ENCODE measurements at places on chromosomes 11 and 22.

DNA sequence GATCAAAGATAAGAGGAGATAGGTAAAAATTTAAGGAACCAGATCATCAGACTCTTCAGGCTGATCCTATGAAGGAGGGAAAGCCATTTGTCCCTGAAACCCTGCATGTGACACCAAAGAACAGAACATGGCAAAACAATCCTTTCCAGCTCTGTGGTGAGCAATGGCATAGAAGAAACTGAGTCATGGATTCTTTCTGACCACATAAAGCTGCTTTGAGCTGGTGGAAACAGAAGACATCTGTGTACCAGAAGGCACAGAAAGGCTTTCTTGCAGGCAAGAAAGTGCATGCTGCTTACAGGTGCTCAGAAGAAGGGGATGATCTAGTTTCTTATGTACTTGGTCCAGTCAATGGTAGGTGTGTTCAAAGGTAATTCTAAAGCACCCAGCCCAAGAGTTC lies 45.0 kb upstream of the APOA1 start:
- DNase-seq: no peak

GRCh38 chr11:2927121-2927800 lies 2.0 kb downstream of the PHLDA2 start:
- no peak for DNase-seq

- DNase-seq: no peak
Observed at GRCh38 chr11:73275381-73275750, 3.2 kb downstream of the P2RY6 start.

DNA sequence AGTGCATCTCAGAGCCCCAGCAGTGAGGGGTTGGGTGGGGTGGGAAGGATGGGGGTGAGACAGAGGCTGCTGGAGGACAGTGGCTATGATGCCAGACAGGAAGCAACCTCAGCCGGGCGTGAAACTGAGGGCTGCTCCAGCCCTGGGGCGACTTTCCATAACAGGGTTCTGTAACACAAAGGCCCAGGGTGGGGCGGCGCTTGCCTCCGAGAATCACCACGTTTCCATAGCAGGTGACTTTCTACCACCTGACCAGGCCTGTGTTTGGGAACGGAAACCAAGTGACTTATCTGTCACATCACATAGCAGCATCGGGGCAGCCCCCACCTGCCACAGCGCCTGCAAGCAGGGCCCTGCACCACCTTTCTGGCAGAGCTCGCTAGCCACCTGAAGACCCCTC lies 85.8 kb downstream of the TRMU start:
- peak; percentile 26 for DNase-seq

- no peak for DNase-seq
Observed at GRCh38 chr11:10973416-10973815, 115.6 kb upstream of the ZBED5 start.

DNA sequence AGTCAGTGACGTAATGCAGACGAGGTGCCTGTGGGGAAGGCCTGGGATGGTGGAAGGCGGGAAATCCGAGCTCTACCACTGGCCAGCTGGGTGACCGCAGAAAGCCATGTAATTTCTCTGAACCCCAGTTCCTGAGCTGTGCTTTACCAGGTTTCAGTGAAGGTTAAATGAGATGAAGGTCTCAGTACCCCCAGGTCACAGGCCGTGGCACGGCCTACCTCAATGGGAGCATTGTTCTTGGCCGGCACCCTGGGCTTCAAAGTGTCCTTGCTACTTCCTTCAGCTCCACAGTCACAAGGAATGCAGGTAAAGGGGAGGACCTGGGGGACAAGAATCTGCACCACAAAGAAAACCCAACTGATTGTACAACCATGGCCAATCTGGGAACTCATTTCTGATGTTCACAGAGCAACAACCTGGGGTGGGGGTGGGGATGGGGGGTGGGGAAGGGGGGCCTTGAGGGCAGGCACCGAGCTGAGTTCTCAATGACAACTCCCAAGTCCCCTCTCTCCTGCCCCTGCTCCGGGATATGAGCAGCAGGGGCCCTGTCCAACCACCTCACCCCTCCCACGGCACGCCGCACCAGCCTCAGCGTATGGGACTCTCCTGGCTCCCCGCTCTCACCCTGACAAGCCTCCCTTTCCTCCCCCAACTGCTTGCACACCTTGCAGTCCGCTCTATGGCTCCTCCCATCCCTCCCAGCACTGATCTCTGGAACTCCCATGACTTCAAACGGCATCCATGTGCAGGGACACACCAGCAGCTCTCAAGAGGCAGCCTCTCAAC lies 59.1 kb upstream of the ARFGAP3 start:
- no peak for DNase-seq

- no peak for DNase-seq
Observed at GRCh38 chr11:118136801-118137200, 15.8 kb downstream of the SCN4B start.

DNA sequence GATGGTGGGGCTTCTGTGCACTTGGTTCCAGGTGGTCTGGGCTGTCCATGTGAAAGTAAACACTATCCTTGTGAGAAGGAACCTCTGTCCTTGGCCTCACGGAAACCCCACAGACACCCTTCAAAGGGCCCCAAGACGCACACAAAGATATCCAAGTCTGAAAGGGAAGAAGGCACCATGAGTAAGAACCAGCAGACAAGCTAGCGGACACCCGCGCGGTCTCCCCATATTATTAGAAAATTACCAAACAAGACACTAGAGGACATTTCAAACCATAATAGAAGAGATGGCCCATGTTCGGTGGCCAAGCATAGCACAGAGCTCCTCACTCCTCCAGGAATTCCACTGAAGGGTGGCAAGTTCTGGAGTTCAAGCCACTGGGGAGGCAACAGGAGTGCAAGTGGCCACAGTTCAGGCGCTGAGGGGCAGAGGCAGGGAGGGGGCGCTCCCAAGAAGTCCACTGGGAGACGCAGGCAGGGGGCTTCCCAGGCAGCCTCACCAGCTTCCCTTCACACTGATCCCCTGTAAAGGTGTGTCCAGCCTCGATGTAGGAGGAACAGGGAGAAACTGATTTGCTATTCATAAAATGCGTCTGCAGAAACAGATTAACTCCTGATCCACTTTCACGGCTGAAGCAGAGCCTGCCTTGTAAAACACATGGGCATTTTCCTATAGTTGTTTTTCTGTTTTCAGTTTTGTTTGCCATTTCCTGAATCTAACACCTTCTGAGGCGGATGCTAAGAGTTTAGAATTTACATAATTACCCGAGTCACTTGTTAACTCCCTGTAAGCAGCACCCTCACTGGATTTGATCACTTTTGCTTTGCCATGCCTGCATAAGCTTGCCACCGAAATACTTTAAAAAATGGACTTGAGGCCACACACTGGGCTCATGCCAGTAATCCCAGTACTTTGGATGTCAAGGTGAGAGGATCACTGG lies 9.1 kb upstream of the PPARA start:
- no peak for DNase-seq

DNA sequence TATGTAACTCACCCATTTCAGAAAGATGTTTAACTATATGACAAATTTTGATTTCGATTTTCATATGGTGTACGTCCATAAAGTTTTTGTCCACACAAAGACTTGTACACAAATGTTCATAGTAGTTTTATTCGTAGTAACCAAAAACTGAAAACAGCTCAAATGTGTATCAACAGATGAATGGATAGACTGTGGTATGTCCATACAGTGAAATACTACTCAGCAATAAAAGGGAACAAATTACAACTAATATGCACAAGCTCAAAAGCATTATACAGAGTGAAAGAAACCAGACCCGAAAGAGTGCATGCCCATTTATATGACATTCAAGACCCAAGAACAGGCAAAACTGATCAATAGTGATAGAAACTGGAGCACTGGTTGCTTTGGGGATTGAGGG lies 64.0 kb downstream of the MN1 start:
- no peak for DNase-seq

DNA sequence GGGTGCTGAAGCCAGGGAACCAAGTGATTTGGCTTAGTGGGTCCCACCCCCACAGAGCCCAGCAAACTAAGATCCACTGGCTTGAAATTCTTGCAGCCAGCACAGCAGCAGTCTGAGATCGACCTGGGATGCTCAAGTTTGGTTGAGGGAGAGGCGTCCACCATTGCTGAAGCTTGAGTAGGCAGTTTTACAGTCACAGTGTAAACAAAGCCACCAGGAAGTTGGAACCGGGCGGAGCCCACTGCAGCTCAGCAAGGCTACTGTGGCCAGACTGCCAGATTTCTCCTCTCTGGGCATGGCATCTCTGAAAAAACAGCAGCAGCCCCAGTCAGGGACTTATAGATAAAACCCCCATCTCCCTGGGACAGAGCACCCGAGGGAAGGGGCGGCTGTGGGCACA lies 424.1 kb upstream of the TENM4 start:
- DNase-seq: no peak

GRCh38 chr11:78310500-78310909 lies 107.1 kb downstream of the GAB2 start:
- no peak for DNase-seq

DNA sequence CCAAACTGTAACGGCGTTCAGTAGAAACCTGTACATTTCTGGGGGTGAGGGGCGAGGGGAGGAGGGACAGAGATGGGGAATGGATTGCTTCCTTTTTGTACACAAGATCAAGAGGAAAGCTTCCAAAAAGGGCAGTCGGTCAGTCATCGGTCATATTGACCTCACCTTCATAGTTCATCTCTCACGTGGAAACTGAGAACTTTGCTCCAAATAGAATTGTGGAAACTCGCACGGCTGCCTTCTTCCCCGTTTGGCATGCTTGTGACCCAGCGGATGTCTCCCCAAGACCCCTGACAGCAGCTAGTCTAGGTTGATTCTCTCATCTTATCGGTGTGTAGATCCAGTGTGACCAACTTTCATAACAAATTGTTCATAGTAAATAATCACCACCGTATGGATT lies 47.6 kb downstream of the KCNC1 start:
- no peak for DNase-seq

DNA sequence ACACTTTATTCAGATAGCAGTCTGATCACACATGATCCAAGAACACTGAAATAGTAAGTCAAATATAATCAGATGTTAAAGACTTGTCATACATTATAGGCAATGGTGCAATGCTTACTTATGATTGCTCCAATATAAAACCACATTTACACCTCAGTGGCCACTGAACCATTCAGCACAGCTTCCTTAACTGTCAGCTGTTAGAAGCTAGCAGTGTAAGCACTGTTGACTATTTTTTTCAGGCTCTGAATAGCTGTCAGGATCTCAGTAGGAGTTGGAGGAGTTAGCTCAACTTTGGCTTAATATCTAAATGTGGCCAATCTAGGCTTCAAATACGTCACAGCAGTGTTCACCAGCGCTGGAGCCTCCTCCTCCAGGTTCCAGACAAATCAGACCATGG lies 36.6 kb downstream of the METTL15 start:
- DNase-seq: no peak

GRCh38 chr11:76783294-76783895 lies at the start of gene TSKU:
Gene TSKU, plus strand, starts transcription at chr11:76783356. Its CDS starts 12,261 bp downstream, at chr11:76795617.
- DNase-seq: no peak

GRCh38 chr22:49692499-49693225 lies 135.0 kb downstream of the BRD1 start:
- no peak for DNase-seq

- DNase-seq: no peak
Observed at GRCh38 chr11:70141486-70142220, 61.4 kb upstream of the FADD start.

- peak; percentile 26 for DNase-seq
Observed at GRCh38 chr11:7892840-7893254, 38.2 kb downstream of the OR10A6 start.

GRCh38 chr11:15801616-15802015 lies 554.7 kb downstream of the SOX6 start:
- no peak for DNase-seq

All from central memory CD4-positive, alpha-beta T cell (primary cell).